ENCODE measurements at places on chromosomes 2 and 18.

DNA sequence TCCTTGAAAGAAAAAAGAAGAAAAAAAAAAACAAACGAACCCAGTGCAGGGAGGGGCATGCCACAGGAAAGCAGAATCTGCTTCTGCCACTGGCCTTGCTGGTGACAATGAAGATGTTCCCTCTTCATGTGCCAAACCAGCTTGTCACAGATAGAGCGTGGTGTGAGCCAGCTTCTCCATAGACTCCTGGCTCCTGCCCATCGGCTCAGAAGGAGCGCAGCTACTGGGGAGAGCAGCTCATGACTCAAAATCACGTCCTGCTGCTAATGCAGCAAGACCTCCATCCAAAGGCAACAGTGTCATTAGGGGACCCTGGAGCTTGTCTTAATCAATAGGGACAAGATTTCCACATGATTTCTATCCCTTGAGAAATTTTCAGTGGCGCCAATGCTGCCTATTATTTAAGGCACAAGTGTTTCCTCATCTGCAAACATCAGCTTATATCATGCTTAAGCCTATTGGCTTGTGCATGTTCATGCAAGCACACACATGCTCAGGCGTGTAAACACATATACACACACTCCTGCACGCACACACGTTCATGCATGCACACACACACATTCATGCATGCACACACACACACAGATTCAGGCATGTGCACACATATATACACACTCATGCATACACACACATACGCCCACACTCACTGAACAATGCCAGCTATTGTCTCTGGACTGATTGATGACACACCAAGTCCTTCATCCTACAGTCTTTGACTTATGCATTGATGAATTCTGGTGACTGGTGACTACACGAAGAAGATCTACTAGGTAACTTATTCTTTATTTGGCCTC is 682.0 kb upstream of the ID2 start:
- H3K4me3 ChIP-seq, result no peak overlapping the region
- H3K36me3 ChIP-seq, result no peaks in the 10 kb centered on the region
- H3K27me3 ChIP-seq, result no peaks in the 10 kb centered on the region
- DNase-seq, result no peak

- no peak overlapping the region for H3K27ac ChIP-seq
- no peak overlapping the region for H3K4me3 ChIP-seq
- DNase-seq, result no peak
- H3K27me3 ChIP-seq, result no peaks in the 10 kb centered on the region
- no peaks in the 10 kb centered on the region for H3K4me1 ChIP-seq
These were observed 6.6 kb downstream of the NPAS2 start for GRCh38 chr2:100826494-100826893.

DNA sequence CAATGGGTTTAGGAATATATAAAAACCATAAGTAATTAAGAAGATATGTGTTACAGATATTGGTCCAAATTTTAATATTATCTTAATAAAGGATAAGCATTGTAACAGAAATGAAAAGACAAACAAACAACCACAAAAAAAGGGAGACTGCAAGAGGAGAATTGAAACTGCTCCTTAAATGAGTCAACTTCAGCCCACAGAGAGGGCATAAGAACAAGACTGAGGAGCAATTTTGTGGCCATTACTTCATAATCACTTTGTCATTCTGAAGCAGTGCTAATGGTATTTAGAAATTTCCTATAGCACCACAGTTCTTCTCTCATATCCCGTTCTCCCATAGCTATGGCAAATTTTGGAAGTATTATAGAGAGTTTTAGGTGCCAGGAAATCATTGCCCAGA is 193.2 kb upstream of the HNMT start:
- H3K36me3 ChIP-seq, result no peaks in the 10 kb centered on the region
- H3K4me3 ChIP-seq, result no peak overlapping the region
- no peaks in the 10 kb centered on the region for H3K4me1 ChIP-seq
- no peaks in the 10 kb centered on the region for H3K27me3 ChIP-seq
- DNase-seq, result no peak

GRCh38 chr2:27308359-27308881 is at the start of gene UCN:
UCN (minus strand) TSS chr2:27308445; CDS start chr2:27307895, 550 bp downstream.
- peaks cover 48% of the 10 kb centered on the region for H3K27me3 ChIP-seq
- H3K4me3 ChIP-seq, result no peak within 1 kb of the TSS
- H3K27ac ChIP-seq, result no peak within 1 kb of the TSS
- no peaks in the 10 kb centered on the region for H3K4me1 ChIP-seq
- no peak for DNase-seq
- H3K36me3 ChIP-seq, result no peaks in the 10 kb centered on the region

DNA sequence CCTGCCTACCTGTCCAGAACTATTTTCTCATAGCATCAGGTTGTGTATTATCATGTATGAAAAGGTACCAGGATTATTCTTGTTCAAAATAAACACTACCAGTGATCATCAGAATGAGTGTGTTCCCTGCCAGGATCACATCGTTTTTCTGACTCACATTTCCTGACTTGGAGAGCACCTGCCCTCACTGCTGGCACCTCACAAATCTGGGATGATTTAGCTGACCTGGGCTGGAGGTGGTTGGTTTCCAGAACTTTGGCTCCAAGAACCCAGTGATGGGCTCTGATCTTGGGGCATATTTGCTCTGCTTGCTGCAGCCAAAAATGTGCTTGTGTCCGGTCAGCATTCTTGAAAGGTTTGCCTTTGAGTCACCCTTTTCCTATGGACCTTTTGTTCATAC is 836.3 kb upstream of the ACVR2A start:
- H3K4me3 ChIP-seq, result no peak overlapping the region
- no peak for DNase-seq
- no peaks in the 10 kb centered on the region for H3K4me1 ChIP-seq

GRCh38 chr2:118519511-118519910 is 327.9 kb downstream of the EN1 start:
- H3K27me3 ChIP-seq, result no peaks in the 10 kb centered on the region
- no peaks in the 10 kb centered on the region for H3K4me1 ChIP-seq
- H3K36me3 ChIP-seq, result no peaks in the 10 kb centered on the region
- H3K27ac ChIP-seq, result no peak overlapping the region

DNA sequence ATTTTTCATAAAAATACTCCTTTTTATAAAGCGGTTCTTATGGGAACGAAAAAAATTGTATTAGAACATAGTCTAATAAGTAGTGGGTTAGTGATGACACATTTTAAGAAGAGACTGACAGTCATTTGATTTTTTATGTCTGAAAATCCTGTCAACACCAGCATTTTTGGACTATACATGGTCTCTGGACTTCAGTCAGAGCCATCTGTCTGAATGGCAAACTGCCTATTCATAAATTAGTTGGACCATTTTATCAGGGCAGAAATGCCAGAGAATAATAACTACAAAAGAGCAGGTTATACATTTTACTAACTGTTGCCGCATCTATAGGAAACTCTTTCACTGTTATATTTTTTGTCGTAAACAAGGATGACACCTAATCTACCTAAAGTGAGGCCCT is 437.6 kb downstream of the ZNF804A start:
- H3K4me3 ChIP-seq, result no peak overlapping the region
- no peaks in the 10 kb centered on the region for H3K27me3 ChIP-seq
- H3K27ac ChIP-seq, result no peak overlapping the region
- no peaks in the 10 kb centered on the region for H3K4me1 ChIP-seq
- no peak for DNase-seq
- H3K36me3 ChIP-seq, result no peaks in the 10 kb centered on the region

- no peak overlapping the region for H3K4me3 ChIP-seq
- no peak for DNase-seq
- no peaks in the 10 kb centered on the region for H3K36me3 ChIP-seq
- no peaks in the 10 kb centered on the region for H3K4me1 ChIP-seq
- H3K27ac ChIP-seq, result no peak overlapping the region
These were observed 305.9 kb downstream of the HRH4 start for GRCh38 chr18:24766376-24766775.

GRCh38 chr2:221120643-221121042 is 451.5 kb downstream of the EPHA4 start:
- H3K27ac ChIP-seq, result no peak overlapping the region
- no peaks in the 10 kb centered on the region for H3K4me1 ChIP-seq
- no peak for DNase-seq
- H3K27me3 ChIP-seq, result no peaks in the 10 kb centered on the region
- no peaks in the 10 kb centered on the region for H3K36me3 ChIP-seq
- no peak overlapping the region for H3K4me3 ChIP-seq

DNA sequence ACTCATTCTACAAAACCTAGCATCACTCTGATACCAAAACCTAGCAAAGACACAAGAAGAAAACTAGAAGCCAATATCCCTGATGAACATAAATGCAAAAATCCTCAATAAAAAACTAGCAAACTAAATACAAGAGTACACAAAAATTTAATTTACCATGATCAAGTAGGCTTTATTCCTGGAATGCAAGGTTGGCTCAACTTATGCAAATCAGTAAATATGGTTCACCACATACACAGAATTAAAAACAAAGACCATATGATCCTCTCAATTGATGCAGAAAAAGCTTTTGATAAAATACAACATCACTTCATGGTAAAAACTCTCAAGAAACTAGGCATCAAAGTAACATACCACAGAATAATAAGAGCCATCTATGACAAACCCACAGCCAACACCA is 188.3 kb downstream of the ETAA1 start:
- H3K36me3 ChIP-seq, result no peaks in the 10 kb centered on the region
- no peaks in the 10 kb centered on the region for H3K27me3 ChIP-seq
- DNase-seq, result no peak
- no peak overlapping the region for H3K27ac ChIP-seq
- H3K4me1 ChIP-seq, result no peaks in the 10 kb centered on the region
- no peak overlapping the region for H3K4me3 ChIP-seq

GRCh38 chr18:57801325-57801724 is 1.8 kb downstream of the ATP8B1 start:
- no peak for DNase-seq
- H3K36me3 ChIP-seq, result no peaks in the 10 kb centered on the region
- H3K27me3 ChIP-seq, result peaks cover 58% of the 10 kb centered on the region
- H3K4me1 ChIP-seq, result peaks cover 5% of the 10 kb centered on the region

- no peaks in the 10 kb centered on the region for H3K4me1 ChIP-seq
- H3K4me3 ChIP-seq, result no peak overlapping the region
- no peak for DNase-seq
- no peaks in the 10 kb centered on the region for H3K36me3 ChIP-seq
- no peaks in the 10 kb centered on the region for H3K27me3 ChIP-seq
- H3K27ac ChIP-seq, result no peak overlapping the region
These were observed 456.6 kb upstream of the UBE2E3 start for GRCh38 chr2:180523621-180524340.

DNA sequence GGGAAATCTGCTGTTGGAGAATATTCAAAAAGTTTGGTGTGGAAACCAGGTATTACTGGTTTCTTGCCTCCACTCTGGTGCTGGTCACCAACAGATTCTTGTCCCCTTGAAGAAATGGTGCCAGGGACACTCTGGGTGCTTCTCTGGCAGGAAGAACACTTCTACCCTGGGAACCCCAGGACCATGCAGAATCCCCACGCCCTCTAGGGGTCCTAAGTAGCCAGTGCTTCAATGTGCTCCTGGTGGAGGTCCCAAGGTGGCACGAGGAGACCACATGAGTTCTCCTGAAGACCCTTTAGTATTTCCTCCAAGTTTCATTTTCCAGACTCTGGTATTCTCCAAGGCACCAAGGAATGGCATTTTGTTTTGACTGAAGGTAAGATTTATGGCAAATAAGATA is 380.6 kb downstream of the TSN start:
- no peak for DNase-seq
- no peaks in the 10 kb centered on the region for H3K4me1 ChIP-seq
- no peak overlapping the region for H3K4me3 ChIP-seq
- H3K36me3 ChIP-seq, result no peaks in the 10 kb centered on the region
- no peaks in the 10 kb centered on the region for H3K27me3 ChIP-seq
- H3K27ac ChIP-seq, result no peak overlapping the region

GRCh38 chr2:29004755-29005154 is 23.7 kb downstream of the TOGARAM2 start:
- no peaks in the 10 kb centered on the region for H3K27me3 ChIP-seq
- no peak overlapping the region for H3K27ac ChIP-seq
- no peak overlapping the region for H3K4me3 ChIP-seq
- H3K4me1 ChIP-seq, result no peaks in the 10 kb centered on the region
- no peak for DNase-seq
- no peaks in the 10 kb centered on the region for H3K36me3 ChIP-seq
